Activated CD8-positive, alpha-beta T cell treated with anti-CD3 and anti-CD28 coated beads, Interleukin-2, amount 10 ng/mL, durations not matched to agents 7 days and 5 days (primary cell): ENCODE measurements at places on chromosomes 16 and 17.
A peak's percentile ranks its signal among the peaks of the same experiment; 100 is the strongest.

DNA sequence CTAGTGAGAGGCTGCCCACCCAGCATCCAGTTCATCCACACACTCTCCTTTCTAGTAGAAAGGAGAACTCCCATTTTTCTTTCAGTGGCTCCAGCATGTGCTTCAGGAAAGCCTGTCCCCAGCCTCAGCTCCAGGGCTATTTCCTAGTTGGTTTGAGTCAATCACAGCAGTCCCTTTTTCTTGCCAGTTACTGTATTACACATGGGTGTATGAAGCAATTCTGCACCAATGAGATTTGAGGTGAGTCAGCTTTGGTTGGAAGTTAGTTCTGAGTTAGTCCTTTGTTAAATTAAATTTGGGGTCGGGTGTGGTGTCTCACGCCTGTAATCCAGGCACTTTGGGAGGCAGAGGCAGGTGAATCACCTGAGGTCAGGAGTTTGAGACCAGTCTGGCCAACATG lies 24.8 kb downstream of the RAD51D start:
- H3K36me3 ChIP-seq = peaks cover 19% of the 10 kb centered on the region
- H3K27me3 ChIP-seq = no peaks in the 10 kb centered on the region
- H3K27ac ChIP-seq = no peak overlapping the region
- peaks cover 15% of the 10 kb centered on the region for H3K4me1 ChIP-seq

- H3K4me3 ChIP-seq = no peak overlapping the region
- no peak overlapping the region for H3K27ac ChIP-seq
- H3K36me3 ChIP-seq = no peaks in the 10 kb centered on the region
- peaks cover 27% of the 10 kb centered on the region for H3K27me3 ChIP-seq
Observed at GRCh38 chr17:50890675-50891516, 24.7 kb upstream of the TOB1 start.

GRCh38 chr17:82178499-82179261 lies 34.0 kb downstream of the CCDC57 start:
- H3K36me3 ChIP-seq = peaks cover 13% of the 10 kb centered on the region
- DNase-seq = no peak
- H3K4me1 ChIP-seq = no peaks in the 10 kb centered on the region
- no peaks in the 10 kb centered on the region for H3K27me3 ChIP-seq
- H3K4me3 ChIP-seq = no peak overlapping the region

- no peaks in the 10 kb centered on the region for H3K4me1 ChIP-seq
- no peak for DNase-seq
- no peak overlapping the region for H3K4me3 ChIP-seq
Observed at GRCh38 chr17:13387236-13387635, 214.5 kb downstream of the HS3ST3A1 start.

DNA sequence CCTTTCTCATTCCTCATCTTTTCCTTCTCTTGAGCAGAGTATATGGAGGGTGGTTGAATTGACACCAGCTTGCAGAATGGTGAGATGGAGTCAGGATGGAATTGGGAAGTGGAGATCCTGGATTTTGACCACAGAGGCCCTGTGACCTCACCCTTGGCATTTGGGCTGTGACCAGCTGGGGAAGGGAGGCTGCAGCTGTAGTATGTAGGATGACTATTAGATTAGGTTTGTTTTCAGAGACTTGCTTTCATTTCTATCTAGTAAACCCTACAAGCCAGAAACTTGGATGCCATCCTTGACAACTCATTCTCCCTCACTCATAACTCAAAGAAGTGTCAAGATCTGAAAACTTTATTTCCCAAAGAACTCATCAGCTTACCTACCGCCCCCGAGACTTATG lies 5.9 kb downstream of the GNGT2 start:
- H3K27me3 ChIP-seq = no peaks in the 10 kb centered on the region
- no peak for DNase-seq
- H3K4me1 ChIP-seq = peaks cover 28% of the 10 kb centered on the region
- no peak overlapping the region for H3K27ac ChIP-seq

DNA sequence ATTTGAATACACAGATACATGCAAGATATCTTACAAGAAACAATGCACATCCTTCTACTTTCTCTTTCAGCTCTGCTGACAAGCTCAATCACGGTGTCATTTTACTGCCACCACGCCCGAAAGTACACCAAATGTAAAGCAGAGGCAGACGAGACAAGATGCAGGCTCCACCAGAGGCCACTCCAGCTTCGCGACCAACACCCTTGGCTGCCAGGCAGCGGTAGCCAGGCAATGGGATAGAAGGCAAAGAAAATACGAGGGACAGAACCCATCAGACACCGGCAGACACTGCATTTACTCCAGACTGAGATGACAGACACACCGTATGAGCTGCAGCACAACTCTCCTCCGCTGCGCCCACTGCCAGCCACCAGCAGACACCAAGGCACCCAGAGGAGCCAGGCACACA lies 41.0 kb downstream of the USP22 start:
- peaks cover 68% of the 10 kb centered on the region for H3K36me3 ChIP-seq
- H3K27ac ChIP-seq = peak overlapping the region; percentile 86

- H3K4me1 ChIP-seq = peaks cover 10% of the 10 kb centered on the region
- no peak overlapping the region for H3K4me3 ChIP-seq
- peaks cover 4% of the 10 kb centered on the region for H3K27me3 ChIP-seq
- no peaks in the 10 kb centered on the region for H3K36me3 ChIP-seq
Observed at GRCh38 chr16:88449267-88449561, 3.9 kb upstream of the ZFPM1 start.

- H3K27ac ChIP-seq = peak within 1 kb of the TSS; percentile 83
- peaks cover 9% of the 10 kb centered on the region for H3K27me3 ChIP-seq
- peak within 1 kb of the TSS; percentile 92 for H3K4me3 ChIP-seq
- peaks cover 1% of the 10 kb centered on the region for H3K36me3 ChIP-seq
- H3K4me1 ChIP-seq = peaks cover 31% of the 10 kb centered on the region
Observed at GRCh38 chr16:83898463-83899271, at the start of gene MLYCD. Gene MLYCD (plus strand): TSS chr16:83899115. CDS start chr16:83899145, 30 bp downstream.

- H3K36me3 ChIP-seq = no peaks in the 10 kb centered on the region
- H3K27me3 ChIP-seq = peaks cover 3% of the 10 kb centered on the region
- no peak overlapping the region for H3K27ac ChIP-seq
- no peak overlapping the region for H3K4me3 ChIP-seq
Observed at GRCh38 chr16:79792664-79793351, 192.3 kb upstream of the MAF start.

DNA sequence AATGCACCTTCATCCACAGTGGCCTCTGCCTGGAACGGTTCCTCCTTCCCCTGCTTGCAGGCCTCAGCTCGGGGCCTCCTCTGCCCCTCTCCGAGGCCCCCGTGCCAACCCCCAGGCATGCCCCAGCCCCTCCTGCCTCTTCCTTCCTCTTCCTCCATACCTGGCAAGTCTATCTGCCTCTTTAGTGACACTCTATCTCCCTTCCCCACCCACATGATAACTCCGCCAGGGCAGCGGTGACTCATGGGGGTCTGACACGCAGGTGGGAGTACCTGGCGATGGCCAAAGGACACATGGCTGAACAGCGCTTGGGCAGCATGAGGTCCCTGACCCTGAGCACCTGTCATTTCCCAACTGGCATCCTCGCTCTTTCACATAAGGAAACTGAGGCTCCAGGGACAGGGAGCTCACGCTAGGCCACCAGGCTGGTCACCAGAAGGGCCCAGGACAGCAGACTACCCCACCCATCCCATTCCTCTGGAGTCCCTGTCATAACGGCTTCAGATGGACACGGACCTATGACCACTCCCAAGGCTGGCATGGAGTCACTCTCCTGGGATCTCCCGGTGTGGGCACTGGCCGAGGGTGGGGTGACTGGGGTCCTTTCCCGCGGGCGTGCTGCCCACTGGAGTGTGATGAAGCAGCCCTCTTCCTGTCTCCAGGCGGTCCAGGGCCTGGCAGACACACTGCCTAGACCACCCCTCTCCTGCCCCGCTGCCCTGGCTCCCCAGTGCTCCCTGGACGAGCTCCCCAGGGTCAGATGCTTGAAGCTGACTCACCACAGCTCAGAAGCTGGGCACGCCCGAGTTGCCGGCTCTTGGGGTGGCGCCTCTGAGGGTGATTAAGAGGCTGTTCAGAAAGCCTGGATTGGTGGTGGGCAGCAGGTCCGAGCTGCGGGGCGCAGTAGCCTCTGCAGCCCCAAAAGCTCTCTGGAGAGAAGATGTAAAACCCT lies 100.6 kb downstream of the ENGASE start:
- H3K4me3 ChIP-seq = no peak overlapping the region
- no peaks in the 10 kb centered on the region for H3K36me3 ChIP-seq
- no peak overlapping the region for H3K27ac ChIP-seq
- H3K4me1 ChIP-seq = no peaks in the 10 kb centered on the region
- DNase-seq = no peak
- no peaks in the 10 kb centered on the region for H3K27me3 ChIP-seq

- no peak overlapping the region for H3K27ac ChIP-seq
- DNase-seq = no peak
- H3K27me3 ChIP-seq = peaks cover 9% of the 10 kb centered on the region
- peaks cover 8% of the 10 kb centered on the region for H3K4me1 ChIP-seq
Observed at GRCh38 chr17:43897831-43898230, 9.5 kb downstream of the MPP2 start.

DNA sequence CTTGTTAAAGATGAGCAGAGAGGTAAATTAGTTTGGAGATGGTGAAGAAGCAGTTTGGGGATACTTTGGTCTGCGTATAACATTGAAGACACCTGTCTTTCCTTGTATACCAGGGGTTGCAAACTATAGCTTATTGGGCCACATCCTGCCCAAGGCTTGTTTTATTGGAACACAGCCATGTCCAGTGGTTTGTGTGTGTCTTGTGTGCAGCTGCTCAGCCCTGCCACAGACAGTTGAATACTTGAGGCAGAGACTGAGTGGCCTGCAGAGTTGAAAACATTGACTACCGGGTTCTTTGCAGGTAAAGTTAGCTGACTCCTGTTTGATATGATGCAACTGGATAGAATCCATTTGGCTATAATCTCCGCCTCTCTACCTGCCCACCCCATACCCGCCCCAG lies 224.4 kb downstream of the PRKCA start:
- no peaks in the 10 kb centered on the region for H3K27me3 ChIP-seq
- no peak for DNase-seq
- H3K36me3 ChIP-seq = peaks cover 39% of the 10 kb centered on the region
- no peak overlapping the region for H3K4me3 ChIP-seq

- no peak overlapping the region for H3K27ac ChIP-seq
- no peaks in the 10 kb centered on the region for H3K27me3 ChIP-seq
- peaks cover 13% of the 10 kb centered on the region for H3K4me1 ChIP-seq
- no peaks in the 10 kb centered on the region for H3K36me3 ChIP-seq
- no peak for DNase-seq
- H3K4me3 ChIP-seq = no peak overlapping the region
Observed at GRCh38 chr17:77119668-77120301, 21.0 kb upstream of the SEC14L1 start.

GRCh38 chr16:86869288-86870022 lies 291.1 kb downstream of the FOXL1 start:
- no peaks in the 10 kb centered on the region for H3K27me3 ChIP-seq
- no peaks in the 10 kb centered on the region for H3K36me3 ChIP-seq

GRCh38 chr16:68250951-68251350 lies 5.8 kb downstream of the PLA2G15 start:
- no peak overlapping the region for H3K27ac ChIP-seq
- no peak overlapping the region for H3K4me3 ChIP-seq
- peaks cover 11% of the 10 kb centered on the region for H3K36me3 ChIP-seq
- DNase-seq = no peak
- peaks cover 17% of the 10 kb centered on the region for H3K4me1 ChIP-seq

DNA sequence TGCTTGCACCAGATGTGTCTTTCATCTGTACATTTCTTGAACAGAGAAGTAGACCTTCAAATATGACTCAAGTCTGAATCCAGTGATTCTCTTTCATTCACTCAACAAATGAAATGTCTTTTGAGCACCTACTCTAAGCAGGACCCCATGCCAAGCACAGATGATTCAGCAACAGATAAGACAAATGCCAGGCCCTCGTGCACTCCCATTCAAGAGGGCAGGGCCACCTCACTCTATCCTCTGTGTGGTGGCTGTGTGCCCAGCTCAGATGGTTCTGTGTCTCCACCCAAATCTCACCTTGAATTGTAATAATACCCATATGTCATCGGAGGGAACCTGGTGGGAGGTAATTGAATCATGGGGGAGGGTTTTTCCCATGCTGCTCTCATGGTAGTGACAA lies 74.1 kb upstream of the NKD1 start:
- H3K4me3 ChIP-seq = no peak overlapping the region
- no peak overlapping the region for H3K27ac ChIP-seq
- peaks cover 8% of the 10 kb centered on the region for H3K4me1 ChIP-seq
- H3K27me3 ChIP-seq = peaks cover 16% of the 10 kb centered on the region

DNA sequence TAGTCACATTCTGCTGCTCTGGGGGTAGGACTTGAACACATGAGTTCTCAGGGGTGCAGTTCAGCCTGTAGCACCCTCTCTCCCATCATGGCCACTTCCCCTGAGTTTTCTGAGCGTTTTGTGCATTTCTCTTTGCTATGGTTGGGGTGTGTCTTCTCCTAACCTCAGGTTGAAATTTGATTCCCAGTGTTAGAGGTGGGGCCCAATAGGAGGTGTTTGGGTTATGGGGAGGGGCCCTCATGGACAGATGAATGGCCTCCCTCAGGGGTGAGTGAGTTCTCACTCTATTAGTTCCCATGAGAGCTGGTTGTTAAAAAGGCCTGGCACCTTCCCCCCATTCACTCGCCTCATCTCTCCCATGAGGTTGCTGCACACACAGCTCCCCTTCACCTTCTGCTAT lies 101.1 kb downstream of the FOXL1 start:
- H3K27ac ChIP-seq = no peak overlapping the region
- no peaks in the 10 kb centered on the region for H3K27me3 ChIP-seq
- H3K36me3 ChIP-seq = no peaks in the 10 kb centered on the region
- no peak for DNase-seq
- H3K4me3 ChIP-seq = no peak overlapping the region

DNA sequence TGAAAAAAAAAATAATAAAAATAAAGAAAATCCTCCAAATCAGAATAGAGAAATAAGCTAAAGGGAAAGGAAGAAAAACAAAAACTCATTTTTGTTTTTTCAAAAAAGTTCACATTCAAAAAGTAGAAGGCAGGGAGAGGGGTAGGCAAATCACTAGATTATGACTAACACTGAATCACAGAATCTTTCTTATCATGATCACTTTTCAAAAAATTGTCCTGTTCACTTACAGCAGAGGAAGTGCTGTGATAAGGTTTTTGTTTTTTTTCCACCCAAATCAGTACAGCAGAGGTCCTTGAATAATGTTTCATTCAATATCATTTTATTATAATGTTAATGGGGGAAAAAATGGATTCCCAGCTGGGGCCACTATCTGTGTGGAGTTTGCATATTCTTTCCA lies 106.4 kb downstream of the CA4 start:
- DNase-seq = no peak
- no peaks in the 10 kb centered on the region for H3K4me1 ChIP-seq
- peaks cover 14% of the 10 kb centered on the region for H3K36me3 ChIP-seq
- no peak overlapping the region for H3K27ac ChIP-seq
